ENCODE measurements at places on chromosomes 1 and 21. TPM values are rescaled to one million over a fixed set of nuclear protein-coding genes. Genes with fewer than 3 reads are reported as not detected.
A peak's percentile ranks its signal among the peaks of the same experiment; 100 is the strongest.

The ZFYVE9 gene
- total RNA-seq: 19.3 TPM

The MCOLN3 gene
- 0.72 TPM for total RNA-seq

The DPT gene
- total RNA-seq: 35.3 TPM

The KIAA1614 gene
- total RNA-seq: 7.0 TPM

The TRIM45 gene
- total RNA-seq: 15.3 TPM

The RSPO1 gene
- total RNA-seq: 0.47 TPM

The LRRC38 gene
- 0.15 TPM for total RNA-seq

The UTS2 gene
- total RNA-seq: not detected

GRCh38 chr1:160069460-160070231, at the start of gene KCNJ10:
Gene KCNJ10, minus strand, starts transcription at chr1:160070160. Its CDS starts 27,628 bp downstream, at chr1:160042532.
- DNase-seq: no peak

DNA sequence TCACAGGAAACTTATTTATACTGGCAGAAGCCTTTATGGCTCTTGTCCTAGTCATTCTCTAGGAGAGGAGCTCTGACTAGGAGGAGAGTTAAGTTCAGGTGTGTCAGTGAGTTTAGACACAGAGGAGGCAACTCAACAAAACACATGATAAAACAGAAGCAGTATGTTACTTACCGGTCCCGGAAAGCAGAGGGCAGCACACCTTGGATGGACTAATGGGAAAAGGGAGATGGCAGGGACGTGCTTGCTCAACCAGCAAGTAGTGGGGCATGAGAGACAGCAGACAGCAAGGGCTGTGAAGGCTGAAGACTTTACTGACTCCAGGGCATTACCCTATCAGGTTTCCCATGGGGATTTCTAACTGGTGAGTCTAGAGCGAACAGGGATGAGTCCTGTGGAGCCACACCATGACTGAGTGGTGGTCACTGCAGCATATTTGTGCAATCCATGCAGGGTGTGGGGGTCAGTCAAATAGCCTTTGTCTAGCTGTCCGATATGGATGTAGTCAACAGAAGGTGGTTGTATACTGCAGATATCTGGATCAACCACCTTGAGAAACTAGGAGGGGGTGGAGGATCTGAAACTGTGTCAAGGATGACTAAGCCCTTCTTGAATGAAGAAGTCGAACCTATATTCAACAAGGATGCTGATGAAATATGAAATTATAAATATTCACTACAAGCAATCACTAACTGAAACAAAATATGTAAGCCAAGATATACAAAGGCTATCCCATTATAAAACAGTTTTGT, 596.3 kb upstream of the CHRM3 start:
- no peak for DNase-seq

- no peak for DNase-seq
Observed at GRCh38 chr1:212009561-212009960, 25.8 kb downstream of the INTS7 start.

GRCh38 chr1:221725735-221726672, 15.9 kb downstream of the DUSP10 start:
- no peak for DNase-seq

DNA sequence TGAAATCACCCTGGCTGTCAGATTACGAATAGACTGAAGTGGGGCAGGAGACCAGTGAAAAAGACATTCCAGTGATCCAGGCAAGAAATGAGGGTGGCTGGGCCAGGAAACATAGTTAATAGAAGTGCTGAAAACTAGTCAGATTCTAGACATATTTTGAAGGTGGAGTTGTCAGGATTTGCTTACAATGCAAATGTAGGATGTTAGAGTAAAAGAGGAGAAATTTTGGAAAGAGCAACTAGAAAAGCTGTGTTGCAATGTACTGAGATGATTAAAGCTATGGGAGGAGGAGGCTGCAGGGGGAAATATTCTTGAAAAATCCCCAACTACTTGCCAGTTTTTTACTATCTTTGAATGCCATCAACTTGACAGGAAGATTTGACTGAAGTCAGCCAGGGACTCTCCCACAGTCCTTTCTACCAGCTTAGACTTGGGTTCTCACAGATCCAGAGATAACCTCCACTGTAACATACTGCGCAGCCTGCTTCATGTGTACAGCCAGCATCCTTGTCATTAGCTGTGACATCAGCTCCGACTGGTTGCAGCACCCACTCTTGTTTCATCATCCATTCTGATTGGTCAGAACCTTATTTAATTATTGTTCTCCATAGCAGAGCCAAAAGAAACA, 109.7 kb downstream of the TSEN15 start:
- DNase-seq: no peak

GRCh38 chr1:7989762-7990428, 28.4 kb downstream of the PARK7 start:
- peak; percentile 42 for DNase-seq

GRCh38 chr1:19315378-19316198, 3.5 kb downstream of the SLC66A1 start:
- DNase-seq: no peak

DNA sequence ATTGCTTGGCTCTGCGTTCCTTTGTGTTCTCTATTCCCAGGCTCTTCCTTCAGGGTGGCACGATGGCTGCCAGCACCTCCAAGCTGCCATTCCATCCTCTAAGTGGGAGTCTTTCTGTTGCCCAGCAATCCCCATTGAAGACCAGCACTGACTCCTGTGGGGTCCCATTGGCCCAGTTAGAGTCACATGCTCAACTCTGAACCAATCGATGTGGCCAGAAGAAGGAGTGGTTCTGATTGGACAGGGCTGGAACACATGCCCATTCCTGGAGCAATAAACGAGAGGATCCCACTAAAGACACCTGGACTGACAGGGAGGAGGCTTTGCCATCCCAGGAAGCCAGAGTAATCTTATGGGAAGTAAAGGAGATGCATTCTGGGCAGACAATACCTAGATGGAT, 97.2 kb upstream of the IGSF21 start:
- no peak for DNase-seq

DNA sequence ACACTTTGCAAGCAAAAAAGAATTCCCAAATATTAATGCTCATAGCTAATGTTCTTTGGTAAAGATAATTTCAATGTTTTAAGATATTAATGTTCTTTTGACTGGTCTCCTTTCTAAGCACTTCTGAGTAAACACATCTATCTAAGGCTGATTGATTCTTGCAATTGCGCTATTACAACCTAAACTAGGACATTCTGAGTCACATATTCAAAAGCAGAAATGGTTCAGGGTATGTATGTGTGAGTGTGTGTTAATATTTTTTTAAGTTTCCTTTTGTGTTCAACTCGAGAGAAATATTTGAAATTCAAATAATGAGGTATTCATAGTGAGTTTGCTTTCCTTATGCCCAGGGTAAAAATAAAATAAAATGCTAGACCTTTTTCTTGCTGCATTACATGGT, 203.6 kb upstream of the GRIK3 start:
- no peak for DNase-seq

- DNase-seq: no peak
Observed at GRCh38 chr1:210764536-210764935, 369.4 kb downstream of the KCNH1 start.

DNA sequence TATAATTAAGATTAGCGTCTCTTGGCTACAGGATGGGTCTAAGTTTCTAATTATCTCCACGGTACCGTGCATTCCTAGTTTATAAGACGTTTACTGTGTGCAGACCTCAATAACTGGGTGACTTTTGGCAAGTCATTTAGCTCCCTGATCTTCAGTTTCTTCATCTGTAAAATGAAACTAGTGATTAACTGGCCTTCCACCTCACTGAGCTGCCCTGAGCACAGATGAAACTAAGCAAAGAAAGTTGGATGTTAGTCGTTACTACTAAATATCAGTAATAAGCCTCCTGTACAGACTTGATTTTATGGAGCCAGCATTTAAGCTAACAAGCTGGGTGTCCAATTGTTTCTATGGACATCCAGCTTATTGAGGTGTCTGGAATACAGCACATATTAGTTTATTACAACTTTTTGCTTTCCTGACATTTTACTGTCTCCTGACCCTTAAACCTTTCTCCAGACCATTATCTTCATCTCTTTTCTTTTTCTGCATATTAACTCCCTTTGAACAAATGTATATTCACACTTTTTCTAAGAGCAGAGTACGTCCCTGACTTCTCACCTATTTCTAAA, 1.1 kb downstream of the CR2 start:
- DNase-seq: no peak

GRCh38 chr1:184597650-184598357, 156.9 kb downstream of the EDEM3 start:
- no peak for DNase-seq

- no peak for DNase-seq
Observed at GRCh38 chr1:108780937-108781574, 34.6 kb downstream of the STXBP3 start.

GRCh38 chr1:64265141-64265540, 61.7 kb downstream of the UBE2U start:
- DNase-seq: no peak

GRCh38 chr1:17574516-17574915, 35.0 kb downstream of the ARHGEF10L start:
- no peak for DNase-seq

DNA sequence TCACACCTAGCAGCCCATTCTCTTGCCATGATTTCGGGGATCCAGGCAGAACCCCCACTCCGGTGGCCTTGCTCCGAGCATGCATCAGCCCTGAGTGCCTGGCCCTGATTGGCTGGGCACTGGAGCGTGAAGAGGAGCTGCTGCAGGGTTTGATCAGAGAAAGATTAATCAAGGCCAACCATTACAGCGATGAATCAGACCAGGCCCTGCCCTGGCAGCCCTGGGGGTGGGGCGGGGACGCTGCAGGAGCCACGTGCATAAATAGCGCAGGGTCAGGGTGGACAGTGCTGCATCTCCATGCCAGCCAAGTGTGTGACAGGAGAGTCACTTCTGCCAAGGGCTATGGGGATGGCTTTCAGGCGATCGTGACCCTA, 3.4 kb upstream of the FAM131C start:
- peak; percentile 57 for DNase-seq
